ENCODE measurements at places on chromosomes 3 and 15.

DNA sequence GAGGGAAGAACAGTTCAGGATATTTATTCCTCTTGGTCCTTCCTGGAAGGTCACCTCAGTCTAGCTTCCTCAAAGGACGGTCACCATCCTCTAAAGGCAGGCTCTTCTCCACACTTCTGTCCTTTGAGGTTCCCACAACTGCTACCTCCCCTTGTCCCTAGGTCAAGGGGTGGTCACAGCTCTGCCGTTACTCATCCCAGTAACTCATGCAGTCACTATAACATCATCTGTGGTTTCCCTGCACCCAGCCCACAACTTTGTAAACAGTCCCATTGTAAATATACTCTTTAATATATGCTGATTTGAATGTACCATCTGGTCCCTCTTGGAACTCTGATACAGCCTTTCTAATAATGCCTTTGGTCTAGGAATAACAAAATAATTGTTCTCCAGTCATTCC lies 887.4 kb downstream of the FHIT start:
- DNase-seq: no peak

- no peak for DNase-seq
Measured at GRCh38 chr15:68326711-68327354, 49.3 kb downstream of the FEM1B start.

GRCh38 chr3:197365586-197365985 lies 67.2 kb upstream of the DLG1 start:
- DNase-seq: no peak

- no peak for DNase-seq
Measured at GRCh38 chr3:139302084-139302800, 41.6 kb upstream of the MRPS22 start.

DNA sequence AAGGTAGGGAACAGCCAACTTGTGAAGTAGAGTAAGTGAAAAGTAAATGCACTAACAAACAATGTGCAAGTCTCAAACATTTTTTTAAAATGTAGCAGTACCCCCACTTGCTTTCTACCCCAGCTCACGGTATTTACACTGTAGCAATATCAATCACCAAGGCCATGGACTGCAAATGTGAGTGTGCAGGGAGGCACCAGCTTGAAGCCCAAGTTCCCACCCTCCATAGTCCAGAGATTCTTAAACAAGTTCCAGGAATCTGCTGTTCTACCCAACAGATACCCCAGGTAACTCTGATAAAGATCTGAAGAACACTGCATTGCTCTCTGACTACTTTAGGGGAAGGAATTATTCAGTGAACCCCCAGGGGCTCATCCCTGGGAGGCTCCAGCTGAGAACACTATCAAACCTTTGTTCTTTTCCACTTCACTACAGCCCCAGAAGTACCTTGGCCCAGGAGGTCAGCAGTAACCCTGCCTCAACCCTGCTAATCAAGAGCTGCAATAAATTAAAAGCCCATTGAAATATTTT lies 86.1 kb downstream of the FOXP1 start:
- DNase-seq: no peak

DNA sequence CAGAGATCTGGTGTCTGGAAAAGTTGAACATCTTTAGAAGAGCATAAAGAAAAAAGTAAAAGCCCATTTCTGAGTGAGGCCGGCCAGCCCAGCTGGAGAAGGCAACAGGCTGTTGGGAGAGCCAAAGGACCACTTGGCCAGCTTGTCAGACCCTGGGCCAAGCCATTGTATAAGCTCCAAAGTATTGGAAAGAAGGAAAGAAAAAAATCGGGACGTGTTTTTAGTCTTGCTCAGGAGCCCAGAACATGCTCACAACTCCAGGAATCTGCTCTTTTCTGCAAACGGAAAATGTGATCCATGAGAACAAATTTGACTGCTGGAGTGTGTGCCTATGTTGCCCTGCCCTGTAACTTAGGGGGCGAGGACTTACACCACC lies 10.4 kb upstream of the CLPX start:
- DNase-seq: no peak

DNA sequence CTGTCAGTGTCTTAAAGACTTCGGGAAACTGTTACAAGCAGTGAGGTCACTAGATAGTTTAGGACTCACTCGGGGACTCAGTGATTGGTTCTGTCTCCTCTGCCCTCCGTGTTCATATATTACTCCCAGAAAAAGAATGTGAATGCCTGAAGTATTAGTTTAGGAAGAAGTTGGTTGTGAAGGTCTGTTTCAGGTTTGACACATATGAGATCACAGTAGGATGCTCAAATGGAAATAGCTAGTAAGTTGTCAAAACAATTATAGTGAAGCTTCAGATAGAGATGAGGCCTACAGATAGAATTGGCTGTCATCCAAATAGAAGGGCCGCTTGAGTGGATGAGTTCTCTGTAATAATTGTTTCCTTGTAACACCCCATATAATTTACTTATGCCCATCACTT lies 172.6 kb downstream of the PLCL2 start:
- peak; percentile 2 for DNase-seq

- peak; percentile 24 for DNase-seq
Measured at GRCh38 chr3:75129101-75129500, 514.6 kb upstream of the CNTN3 start.

DNA sequence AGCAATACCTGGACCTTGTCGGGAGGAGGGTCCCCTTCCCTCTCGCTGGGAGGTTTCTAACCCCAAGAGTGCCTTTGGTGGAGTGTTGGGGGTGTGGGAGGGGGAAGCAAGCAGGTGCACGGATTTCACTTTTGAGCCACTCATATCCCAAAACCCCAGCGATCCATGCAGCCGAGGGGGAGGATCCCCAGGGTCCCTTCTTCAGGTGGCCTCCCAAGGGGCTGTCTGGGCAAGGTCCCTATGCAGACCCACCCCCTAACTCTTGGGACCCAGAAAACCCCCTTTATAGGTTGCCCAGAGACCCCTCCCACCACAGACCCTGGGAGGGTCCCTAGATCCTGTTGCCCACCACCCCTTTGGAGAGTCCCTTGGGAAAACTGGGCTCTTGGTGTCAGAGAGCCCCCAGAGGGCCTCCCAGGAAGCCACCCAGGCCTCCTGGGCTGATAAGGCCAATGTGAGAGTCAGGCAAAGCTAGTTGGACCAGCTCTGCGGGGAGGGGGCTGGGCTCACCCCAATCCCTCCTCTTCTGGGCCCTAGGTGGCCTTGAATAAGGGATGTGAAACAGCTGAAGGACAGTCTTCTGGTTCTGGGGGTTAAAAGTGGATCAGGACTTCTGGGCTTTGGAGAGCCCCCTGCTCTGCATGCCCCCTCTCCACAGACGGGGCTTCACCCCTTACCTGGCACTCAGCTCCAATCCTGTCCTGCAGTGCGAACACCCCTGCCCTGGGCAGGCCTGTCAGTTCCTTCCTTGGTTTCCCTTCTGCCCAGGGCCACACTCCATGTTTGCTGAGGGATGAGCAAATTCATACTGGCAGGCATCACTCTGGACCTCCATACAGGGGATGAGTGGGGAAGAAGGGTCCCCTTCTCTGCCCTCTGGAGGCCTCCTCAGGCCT lies 932 bp upstream of the PLCD1 start:
- no peak for DNase-seq

GRCh38 chr3:44363591-44363990 lies 25.0 kb downstream of the TCAIM start:
- no peak for DNase-seq

GRCh38 chr3:128319107-128319506 lies 147.6 kb downstream of the DNAJB8 start:
- DNase-seq: no peak

DNA sequence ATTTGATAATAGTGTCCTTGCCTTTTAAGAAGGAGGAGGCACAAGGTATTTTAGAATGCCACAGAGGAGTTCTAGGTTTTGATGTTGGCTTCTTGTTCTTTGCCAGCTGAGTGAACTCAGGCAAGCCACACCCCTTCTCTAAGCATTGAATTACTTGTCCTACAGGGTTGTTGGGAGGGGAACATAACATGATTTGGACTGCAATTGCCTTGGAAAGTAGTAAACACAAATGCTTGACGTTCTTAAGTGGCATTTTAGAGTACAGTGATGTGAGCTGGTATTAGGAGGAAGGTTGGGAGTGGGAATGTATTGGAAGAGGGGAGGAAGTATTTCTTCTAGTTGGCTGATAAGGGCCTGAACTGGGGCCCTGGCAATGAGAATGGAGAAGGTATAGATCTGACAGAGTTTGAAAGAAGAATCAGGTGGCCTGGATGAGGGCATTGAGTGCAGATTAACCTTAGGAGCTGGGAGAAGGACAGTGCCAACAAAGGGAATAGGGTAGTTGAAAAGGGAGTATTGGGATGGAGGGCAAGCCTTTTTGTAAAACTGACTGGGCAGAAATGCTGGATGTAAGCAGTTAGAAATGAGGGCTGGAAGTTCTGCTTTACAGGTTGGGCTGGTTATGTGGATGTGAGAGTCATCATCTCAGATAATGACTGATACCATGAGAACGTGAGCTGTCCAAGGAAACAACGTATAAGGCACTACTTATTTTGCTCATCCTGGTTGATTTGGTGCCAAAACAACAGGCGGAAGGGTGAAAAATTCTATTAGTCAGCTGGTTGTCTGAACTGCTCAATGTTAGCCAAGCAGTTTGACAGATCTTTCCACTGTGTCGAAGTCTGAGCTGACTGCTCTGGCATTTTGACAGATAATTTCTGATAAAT lies 16.7 kb downstream of the KAT2B start:
- no peak for DNase-seq

GRCh38 chr3:51777985-51778384 lies 1.1 kb downstream of the IQCF6 start:
- no peak for DNase-seq

- DNase-seq: no peak
Measured at GRCh38 chr3:113668015-113668414, 28.4 kb downstream of the USF3 start.

- no peak for DNase-seq
Measured at GRCh38 chr15:72063186-72063585, 54.8 kb downstream of the MYO9A start.

DNA sequence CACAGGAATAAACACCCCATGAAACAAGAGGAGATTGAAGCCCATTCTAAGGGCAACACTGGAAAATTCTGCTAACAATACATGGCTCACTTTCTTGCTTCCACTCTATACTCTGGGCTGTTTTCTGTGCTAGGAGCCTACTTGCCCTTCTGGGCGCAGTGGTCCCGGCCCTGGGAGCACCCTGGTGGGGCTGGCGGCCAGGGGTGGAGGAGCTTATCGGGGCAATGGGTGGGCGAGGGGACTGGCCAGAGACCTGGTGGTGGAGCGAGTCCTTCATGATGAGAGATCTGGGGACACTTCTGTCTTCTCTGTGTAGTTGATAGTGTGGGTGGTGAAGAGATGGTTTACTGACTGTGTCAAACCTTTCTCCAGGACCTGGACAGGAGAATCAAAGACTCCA lies 1128.5 kb downstream of the TBL1XR1 start:
- no peak for DNase-seq

DNA sequence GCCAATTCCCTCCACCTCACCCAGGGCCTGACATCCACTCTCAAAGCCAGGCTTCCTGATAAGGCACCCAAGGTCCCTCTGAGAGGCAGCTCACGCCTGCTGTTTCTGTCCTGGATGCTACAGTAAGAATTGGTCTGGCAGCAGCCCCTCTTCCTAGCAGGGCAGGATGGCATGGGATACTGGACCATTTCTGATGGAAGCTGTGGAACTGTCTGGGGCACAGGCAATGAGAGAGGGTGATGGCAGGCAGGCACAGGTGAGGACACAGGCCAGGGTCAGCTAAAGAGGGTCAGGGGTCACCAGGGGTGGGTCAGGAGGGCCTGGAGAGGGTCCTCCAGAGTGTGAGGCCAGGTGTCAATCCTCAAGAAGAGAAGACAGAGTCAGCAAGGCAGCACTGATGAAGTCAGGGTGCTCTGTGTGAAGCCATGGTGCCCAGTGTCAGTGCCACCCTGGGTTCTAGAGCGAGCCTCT lies 41.9 kb upstream of the SLC41A3 start:
- DNase-seq: no peak

DNA sequence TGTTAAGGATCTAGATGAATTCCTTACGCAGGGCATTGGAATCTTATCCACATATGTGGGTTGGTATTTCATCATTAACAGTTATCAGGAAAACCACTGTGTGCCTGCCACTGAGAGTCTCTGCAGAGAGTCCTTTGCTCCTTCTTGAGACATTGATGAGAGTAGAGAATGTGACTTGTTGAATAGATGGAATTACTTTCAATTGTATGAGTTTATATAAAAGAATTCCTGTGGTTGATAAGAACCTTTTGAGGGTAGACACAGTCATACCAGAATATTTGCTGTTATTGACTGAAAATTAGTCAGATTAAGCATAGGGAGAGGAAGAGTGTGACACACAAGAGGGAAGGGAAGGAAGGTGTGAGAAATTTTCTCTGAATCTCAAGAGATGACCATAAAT lies 30.8 kb downstream of the ARHGEF26 start:
- no peak for DNase-seq

- DNase-seq: no peak
Measured at GRCh38 chr3:45566196-45566595, 28.4 kb upstream of the LIMD1 start.

GRCh38 chr15:58355382-58355971 lies 76.3 kb upstream of the LIPC start:
- peak; percentile 26 for DNase-seq

- no peak for DNase-seq
Measured at GRCh38 chr3:188266562-188267274, 112.8 kb downstream of the LPP start.

DNA sequence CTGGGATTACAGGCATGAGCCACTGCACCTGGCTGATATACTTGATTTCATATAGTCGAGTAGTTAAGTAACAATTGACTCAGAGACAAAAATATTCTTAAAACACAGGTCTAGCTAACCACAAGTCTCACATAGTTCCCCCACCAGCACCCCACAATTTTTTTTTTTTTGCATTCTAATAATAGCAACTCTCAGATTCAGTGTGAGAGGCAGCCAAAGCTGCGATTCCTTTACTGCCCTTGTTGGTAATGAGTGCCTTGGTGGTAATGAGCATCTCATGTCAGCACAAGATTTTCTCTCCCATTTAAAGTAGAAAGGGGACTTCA lies 72.5 kb downstream of the WWTR1 start:
- DNase-seq: no peak

GRCh38 chr3:114460459-114460858 lies 166.6 kb downstream of the TIGIT start:
- no peak for DNase-seq

GRCh38 chr15:59791755-59792154 lies 102.6 kb upstream of the BNIP2 start:
- no peak for DNase-seq

GRCh38 chr15:91803260-91803659 lies 50.2 kb upstream of the SLCO3A1 start:
- DNase-seq: no peak

GRCh38 chr15:40415226-40415625 lies 9.6 kb downstream of the IVD start:
- no peak for DNase-seq

GRCh38 chr15:66290518-66290917 lies 2.9 kb upstream of the DIS3L start:
- no peak for DNase-seq

- DNase-seq: no peak
Measured at GRCh38 chr15:90681480-90681879, 35.7 kb upstream of the BLM start.

DNA sequence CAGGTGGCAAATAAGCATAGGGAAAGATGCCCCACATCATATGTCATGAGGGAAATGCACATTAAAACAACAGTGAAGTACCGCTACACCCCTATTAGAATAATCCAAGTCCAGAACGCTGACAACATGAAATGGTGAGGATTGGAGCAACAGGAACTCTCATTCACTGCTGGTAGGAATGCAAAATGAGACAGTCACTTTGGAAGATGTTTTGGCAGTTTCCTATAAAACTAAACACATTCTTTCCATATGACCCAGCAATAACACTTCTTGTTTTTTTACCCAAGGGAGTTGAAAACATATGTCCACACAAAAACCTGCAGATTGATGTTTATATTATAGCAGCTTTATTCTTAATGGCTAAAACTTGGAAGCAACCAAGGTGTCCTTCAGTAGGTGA lies 116.4 kb upstream of the TOPAZ1 start:
- DNase-seq: no peak
